ENCODE measurements at places on chromosomes 6 and 20.

GRCh38 chr6:22413681-22414311 lies 117.0 kb upstream of the PRL start:
- DNase-seq = no peak

GRCh38 chr20:44442298-44443070 lies 33.2 kb upstream of the TTPAL start:
- DNase-seq = no peak

DNA sequence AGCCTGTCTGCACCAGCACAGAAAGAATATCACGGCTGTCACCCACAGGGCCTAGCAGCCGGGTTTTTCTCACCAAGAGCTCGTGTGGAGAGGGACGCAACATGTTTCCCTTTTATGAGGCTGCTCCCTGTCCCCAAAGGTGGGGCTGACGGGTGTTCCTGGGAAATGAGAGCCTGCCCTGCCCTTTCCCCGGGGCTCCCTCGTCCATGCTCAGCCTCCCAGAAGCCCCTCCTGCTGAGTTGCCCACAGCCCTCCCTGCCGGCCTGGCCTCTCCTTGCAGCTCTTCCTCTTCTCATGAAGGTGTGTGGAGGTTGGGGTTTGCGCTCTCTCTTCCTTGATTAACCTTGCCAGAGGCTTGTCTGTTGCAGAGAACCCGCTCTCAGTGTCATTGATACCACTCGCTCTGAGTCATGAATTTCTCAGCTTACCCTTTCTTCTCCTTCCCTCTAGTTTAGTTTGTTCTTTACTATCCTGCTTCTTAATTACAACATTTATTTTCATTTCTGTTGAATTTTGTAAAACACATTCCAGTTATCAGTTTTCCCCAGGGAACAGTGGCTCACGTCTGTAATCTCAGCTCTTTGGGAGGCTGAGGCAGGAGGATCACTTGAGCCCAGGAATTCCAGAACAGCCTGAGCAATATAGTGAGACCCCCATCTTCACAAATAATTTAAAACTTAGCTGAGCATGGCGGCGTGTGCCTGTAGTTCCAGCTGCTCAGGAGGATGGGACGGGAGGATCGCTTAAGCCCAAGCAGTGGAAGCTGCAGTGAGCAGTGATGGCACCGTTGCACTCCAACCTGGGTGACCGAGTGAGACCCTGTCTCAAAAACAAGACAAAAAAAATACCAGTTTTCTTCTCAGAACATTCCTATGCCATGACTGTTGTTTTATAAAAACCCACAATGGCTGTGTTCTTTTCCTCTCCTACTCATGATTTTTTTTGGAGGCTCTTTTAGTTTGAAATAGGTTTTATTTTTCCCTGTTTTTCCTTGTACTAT lies 103.8 kb downstream of the TMEM242 start:
- no peak for DNase-seq

GRCh38 chr20:61730631-61731362 lies 334.9 kb downstream of the TAF4 start:
- no peak for DNase-seq

DNA sequence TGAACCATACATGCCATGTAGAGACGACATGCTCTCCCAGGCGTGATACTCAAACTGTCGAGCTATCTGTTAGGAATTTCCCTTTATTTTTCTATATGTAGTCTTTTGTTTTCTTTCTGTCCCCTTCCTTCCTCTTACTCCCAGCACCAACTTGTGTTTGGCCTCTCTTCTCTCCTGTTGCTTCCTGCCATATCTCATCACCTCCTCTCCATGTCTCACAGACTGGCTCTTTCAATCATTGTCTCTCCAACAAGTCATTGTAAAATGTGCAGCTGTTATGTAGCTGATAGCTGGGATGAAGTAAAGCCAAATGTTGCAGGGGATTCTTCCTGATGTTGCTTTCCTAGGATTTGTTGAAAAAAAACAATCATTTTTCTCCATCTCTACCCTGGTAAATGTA lies 234.5 kb downstream of the TMEM242 start:
- DNase-seq = no peak

DNA sequence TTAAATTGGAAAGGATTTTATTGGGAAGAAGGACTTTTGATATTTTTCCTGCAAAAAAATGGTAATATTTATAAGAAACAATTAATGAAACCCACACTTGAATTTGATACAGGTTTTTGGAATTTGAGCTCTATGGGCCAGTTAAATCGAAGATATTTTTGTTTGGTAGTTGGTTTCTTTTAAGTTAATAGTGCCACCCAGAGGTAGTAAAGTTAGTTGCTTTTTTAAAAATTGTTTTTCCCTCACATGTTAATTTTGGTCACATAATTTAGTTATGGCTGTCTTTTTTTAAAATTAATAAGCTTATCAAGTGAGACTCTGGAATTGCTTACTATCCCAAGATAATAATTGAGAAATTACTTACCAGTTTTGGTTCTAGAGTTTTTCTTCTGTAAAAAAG lies 7.1 kb downstream of the PRIM2 start:
- DNase-seq = no peak

- no peak for DNase-seq
Measured at GRCh38 chr6:40705354-40705753, 118.2 kb upstream of the LRFN2 start.

- DNase-seq = no peak
Measured at GRCh38 chr6:130620338-130620781, 206.8 kb upstream of the SMLR1 start.

DNA sequence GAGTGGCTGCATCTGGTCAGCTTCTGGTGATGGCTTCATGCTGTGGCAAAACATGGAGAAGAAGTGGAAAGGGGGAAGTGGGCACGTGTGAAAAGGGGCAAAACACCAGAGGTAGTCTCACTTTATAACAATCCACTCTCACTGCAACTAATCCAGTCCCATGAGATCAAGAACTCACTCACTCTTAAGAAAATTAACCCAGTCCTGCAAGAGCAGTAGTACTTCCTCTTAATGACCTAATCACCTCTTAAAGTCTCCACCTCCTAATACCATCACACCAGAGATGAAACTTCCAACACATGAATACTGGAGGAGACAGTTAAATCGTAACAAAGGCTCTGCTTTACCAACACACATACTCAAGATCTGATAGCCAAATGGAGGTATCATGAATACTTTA lies 152.6 kb downstream of the THEMIS start:
- DNase-seq = no peak

GRCh38 chr6:470051-470900 lies 78.7 kb downstream of the IRF4 start:
- no peak for DNase-seq

DNA sequence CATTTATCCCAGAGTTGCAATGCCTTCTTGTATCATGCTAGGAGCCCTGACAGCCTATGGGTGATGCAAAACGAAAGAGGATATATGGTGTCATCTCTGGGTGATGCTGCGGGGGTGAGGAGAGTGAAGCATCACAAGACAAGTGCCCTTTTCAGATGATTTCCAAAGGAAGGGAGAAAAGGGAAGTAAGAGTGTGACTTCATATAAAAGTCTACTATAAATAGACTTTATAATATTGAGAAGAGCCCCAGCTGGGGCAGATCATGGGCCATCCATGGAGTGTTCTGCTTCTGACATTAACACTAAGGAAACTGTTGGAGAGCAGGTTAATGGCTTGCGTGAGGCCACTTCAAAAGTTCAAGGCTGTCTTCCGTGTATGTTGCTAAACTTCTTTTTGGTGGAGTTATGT lies 4.4 kb downstream of the CD83 start:
- no peak for DNase-seq

GRCh38 chr20:3847429-3847940 lies 851 bp downstream of the MAVS start:
- no peak for DNase-seq

All from NCI-H187 treated with DMSO at 0.1 percent for 48 hours (cell line).